ENCODE measurements at places on chromosomes 12 and 14.

- H3K36me3 ChIP-seq = no peaks in the 10 kb centered on the region
- H3K27ac ChIP-seq = no peak overlapping the region
- H3K4me3 ChIP-seq = no peak overlapping the region
- H3K27me3 ChIP-seq = no peaks in the 10 kb centered on the region
- peak; percentile 58 for DNase-seq
- no peaks in the 10 kb centered on the region for H3K4me1 ChIP-seq
Observed at GRCh38 chr12:113142173-113142885, 6.8 kb upstream of the RASAL1 start.

- no peak for DNase-seq
- H3K4me3 ChIP-seq = no peak overlapping the region
- no peaks in the 10 kb centered on the region for H3K4me1 ChIP-seq
- no peaks in the 10 kb centered on the region for H3K27me3 ChIP-seq
- H3K36me3 ChIP-seq = no peaks in the 10 kb centered on the region
- H3K27ac ChIP-seq = no peak overlapping the region
Observed at GRCh38 chr14:87888136-87888999, 104.6 kb downstream of the GALC start.

DNA sequence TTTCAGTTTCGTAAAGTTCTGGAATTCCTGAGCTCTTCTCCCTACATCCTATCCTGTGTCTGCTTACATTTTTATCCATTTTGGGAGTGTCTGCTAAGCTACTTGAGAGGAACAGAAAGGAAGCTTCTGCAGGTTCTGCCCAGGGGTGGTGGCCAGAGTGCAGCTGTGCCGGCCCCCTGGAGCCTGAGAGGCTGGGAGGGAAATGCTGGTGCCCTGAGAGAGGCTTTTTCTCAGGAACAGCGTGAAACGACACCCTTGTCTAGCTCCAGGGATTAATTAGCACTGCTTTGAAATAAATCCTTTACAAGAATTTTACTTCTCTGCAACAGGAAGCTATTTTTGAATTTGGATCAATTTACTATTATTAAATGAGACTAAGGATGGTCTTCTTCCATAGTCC is 165.4 kb downstream of the SLC15A5 start:
- no peaks in the 10 kb centered on the region for H3K4me1 ChIP-seq
- H3K4me3 ChIP-seq = no peak overlapping the region

DNA sequence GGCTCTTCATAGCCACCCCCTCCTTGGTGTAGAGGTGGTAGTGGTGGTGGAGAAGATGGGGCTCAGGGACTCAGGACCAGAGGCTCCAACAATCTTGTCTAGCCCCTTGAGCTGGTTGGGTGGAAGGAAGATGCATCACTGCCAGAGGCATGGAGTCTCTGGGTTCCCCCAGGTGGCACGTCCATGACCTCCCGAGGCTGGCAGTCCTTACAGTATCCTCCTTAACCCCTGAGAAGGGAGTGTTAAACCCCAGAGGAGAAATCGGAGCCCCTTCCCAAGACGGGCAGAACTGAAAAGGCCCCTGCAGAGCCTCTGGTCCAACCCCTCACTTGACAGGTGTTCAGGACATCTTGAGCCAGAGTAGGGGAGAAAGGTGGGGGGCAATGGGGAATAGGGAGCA is 9.1 kb downstream of the KRT83 start:
- peaks cover 8% of the 10 kb centered on the region for H3K4me1 ChIP-seq
- H3K27me3 ChIP-seq = peaks cover 8% of the 10 kb centered on the region
- no peaks in the 10 kb centered on the region for H3K36me3 ChIP-seq
- H3K4me3 ChIP-seq = no peak overlapping the region
- H3K27ac ChIP-seq = no peak overlapping the region
- DNase-seq = no peak

DNA sequence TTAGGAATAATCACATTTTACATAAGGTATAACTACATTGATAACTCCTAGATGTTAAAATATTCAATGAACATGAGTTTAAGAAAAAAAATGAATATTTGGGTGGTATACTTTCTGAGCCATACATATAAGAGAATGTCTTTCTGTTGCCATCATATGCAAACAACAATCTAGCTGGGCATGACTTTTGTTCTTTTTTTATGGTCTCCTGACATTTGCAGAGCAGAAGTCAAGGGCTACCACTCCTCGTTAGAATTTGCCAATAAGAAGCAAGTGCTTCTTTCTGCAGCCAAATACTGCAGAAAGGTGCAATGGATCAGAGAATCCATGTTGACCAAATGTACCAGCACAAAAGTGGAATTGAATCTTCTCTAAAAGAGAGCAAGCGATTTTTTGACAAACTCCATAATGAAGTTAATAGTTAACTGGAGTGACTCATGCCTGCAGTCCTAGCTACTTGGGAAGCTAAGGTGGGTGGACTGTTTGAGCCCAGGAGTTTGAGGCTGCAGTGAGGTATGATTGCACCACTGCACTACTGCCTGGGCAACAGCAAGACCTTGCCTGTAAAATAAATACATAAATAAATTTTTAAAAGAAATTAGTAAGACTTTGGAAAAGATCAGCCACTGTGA is 25.5 kb upstream of the CCDC91 start:
- H3K27me3 ChIP-seq = no peaks in the 10 kb centered on the region
- no peaks in the 10 kb centered on the region for H3K4me1 ChIP-seq
- H3K4me3 ChIP-seq = no peak overlapping the region
- H3K36me3 ChIP-seq = no peaks in the 10 kb centered on the region
- no peak overlapping the region for H3K27ac ChIP-seq

GRCh38 chr14:75833326-75834020 is 148.3 kb downstream of the TGFB3 start:
- H3K4me1 ChIP-seq = peaks cover 31% of the 10 kb centered on the region
- H3K36me3 ChIP-seq = no peaks in the 10 kb centered on the region
- H3K27ac ChIP-seq = peak overlapping the region; percentile 55
- no peak overlapping the region for H3K4me3 ChIP-seq
- no peaks in the 10 kb centered on the region for H3K27me3 ChIP-seq
- no peak for DNase-seq

DNA sequence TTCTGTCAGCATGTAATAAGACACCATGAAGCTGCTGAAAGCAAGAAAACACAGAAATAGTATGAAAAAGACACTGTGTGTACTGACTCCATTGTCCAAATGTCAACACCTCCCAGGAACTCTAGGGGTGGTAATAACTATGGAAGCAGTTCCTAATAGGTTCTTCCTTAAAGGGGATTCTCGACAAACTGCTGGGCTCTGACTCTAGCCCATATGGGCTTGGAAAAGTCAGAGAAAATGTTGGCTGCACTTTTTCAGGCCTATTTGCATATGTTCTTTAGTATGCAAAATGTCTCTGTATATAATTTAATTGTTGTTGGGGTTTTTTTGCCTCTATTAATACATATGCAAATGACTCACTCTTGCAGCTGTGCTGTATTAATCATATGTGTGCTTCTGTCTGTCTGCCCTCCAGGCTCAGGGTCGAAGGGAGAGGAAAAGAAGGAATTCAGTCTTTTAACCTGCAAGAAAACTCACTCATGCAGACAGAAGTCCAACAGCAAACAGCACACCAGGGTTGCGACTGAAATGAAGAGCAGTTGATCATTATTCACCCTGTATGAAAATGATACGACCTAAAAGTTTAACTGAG is 317.6 kb downstream of the SOX5 start:
- DNase-seq = no peak
- H3K27me3 ChIP-seq = no peaks in the 10 kb centered on the region
- no peaks in the 10 kb centered on the region for H3K4me1 ChIP-seq

- no peaks in the 10 kb centered on the region for H3K36me3 ChIP-seq
- DNase-seq = no peak
- H3K27me3 ChIP-seq = peaks cover 71% of the 10 kb centered on the region
- no peak overlapping the region for H3K27ac ChIP-seq
- no peaks in the 10 kb centered on the region for H3K4me1 ChIP-seq
Observed at GRCh38 chr14:51202914-51203665, 37.0 kb upstream of the TMX1 start.

- no peaks in the 10 kb centered on the region for H3K4me1 ChIP-seq
- no peak overlapping the region for H3K27ac ChIP-seq
- peak; percentile 10 for DNase-seq
- no peaks in the 10 kb centered on the region for H3K27me3 ChIP-seq
- H3K36me3 ChIP-seq = no peaks in the 10 kb centered on the region
Observed at GRCh38 chr12:12534166-12534866, 28.3 kb downstream of the DUSP16 start.

DNA sequence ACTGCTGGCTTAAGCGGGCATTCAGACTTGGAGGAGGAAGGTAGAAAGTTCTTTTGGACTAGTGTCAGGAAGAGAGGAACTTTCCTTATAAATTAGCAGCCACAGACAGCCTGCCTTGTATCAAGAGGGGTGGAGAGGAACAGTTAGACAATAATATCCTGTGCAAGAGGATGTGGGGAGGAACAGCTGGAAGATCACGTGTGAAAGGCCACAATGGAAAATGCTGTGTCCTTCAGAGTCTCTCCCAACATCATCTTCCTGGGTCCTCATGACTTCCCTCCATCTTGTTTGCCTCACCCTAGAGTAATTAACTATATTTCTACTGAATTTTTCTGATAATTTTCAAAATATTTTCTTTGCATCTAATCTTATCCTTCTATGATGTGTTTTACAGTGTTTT is 117.4 kb downstream of the MGAT4C start:
- H3K36me3 ChIP-seq = no peaks in the 10 kb centered on the region
- peaks cover 3% of the 10 kb centered on the region for H3K4me1 ChIP-seq
- no peak for DNase-seq
- no peak overlapping the region for H3K4me3 ChIP-seq

GRCh38 chr12:100567945-100568344 is 5.5 kb upstream of the GAS2L3 start:
- H3K4me3 ChIP-seq = no peak overlapping the region
- no peak overlapping the region for H3K27ac ChIP-seq
- DNase-seq = no peak
- peaks cover 8% of the 10 kb centered on the region for H3K4me1 ChIP-seq
- H3K36me3 ChIP-seq = no peaks in the 10 kb centered on the region

DNA sequence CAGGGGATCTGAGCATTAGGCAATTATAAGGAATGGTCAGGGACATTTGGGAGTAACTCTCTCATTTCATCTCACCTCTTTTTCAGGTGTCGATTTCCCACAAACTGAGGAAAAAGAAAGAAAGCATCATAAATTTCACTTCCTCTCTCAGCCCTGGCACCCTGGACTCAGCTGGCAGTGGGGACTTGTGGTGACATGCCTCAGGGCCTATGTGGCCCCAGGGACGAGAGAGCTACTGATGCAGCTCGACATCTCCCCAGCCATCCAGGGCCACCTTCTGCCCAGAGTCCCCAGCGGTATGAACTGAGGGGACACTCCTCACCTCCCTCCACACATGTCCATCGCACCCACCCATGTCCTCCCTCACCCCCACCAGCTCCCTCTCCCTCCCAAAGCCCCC is 11.7 kb downstream of the TNFRSF1A start:
- H3K27me3 ChIP-seq = no peaks in the 10 kb centered on the region
- peak; percentile 36 for DNase-seq
- no peak overlapping the region for H3K4me3 ChIP-seq
- H3K36me3 ChIP-seq = peaks cover 92% of the 10 kb centered on the region

GRCh38 chr14:35114036-35114435 is 7.8 kb downstream of the PPP2R3C start:
- H3K36me3 ChIP-seq = peaks cover 42% of the 10 kb centered on the region
- no peak for DNase-seq
- H3K4me1 ChIP-seq = no peaks in the 10 kb centered on the region
- no peak overlapping the region for H3K4me3 ChIP-seq

DNA sequence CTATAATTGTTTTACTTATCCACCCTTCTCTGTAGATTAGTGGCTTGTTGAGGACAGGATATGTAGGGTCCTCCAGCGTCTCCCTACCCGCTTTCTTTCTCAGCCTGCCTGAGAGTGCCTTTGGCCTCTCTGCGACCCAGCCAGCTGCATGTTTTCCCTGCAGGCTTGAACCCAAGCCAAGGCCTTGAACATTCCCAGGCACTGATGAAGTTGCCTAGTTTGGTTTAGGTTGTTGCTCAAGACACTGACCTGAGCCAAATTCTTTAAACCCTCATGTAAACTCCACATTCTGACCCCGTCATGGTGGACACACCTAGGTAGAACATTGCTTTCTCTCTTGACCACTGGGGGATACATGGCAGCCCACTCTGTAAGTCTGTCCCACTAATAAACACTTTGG is 33.4 kb upstream of the TXNRD1 start:
- peak; percentile 56 for DNase-seq
- H3K27me3 ChIP-seq = no peaks in the 10 kb centered on the region
- H3K4me1 ChIP-seq = peaks cover 44% of the 10 kb centered on the region
- H3K27ac ChIP-seq = peak overlapping the region; percentile 66
- H3K4me3 ChIP-seq = no peak overlapping the region

- DNase-seq = peak; percentile 9
- H3K4me1 ChIP-seq = no peaks in the 10 kb centered on the region
- H3K36me3 ChIP-seq = no peaks in the 10 kb centered on the region
- no peak overlapping the region for H3K4me3 ChIP-seq
- H3K27me3 ChIP-seq = no peaks in the 10 kb centered on the region
Observed at GRCh38 chr12:99619389-99620158, 28.0 kb upstream of the GARIN6 start.

DNA sequence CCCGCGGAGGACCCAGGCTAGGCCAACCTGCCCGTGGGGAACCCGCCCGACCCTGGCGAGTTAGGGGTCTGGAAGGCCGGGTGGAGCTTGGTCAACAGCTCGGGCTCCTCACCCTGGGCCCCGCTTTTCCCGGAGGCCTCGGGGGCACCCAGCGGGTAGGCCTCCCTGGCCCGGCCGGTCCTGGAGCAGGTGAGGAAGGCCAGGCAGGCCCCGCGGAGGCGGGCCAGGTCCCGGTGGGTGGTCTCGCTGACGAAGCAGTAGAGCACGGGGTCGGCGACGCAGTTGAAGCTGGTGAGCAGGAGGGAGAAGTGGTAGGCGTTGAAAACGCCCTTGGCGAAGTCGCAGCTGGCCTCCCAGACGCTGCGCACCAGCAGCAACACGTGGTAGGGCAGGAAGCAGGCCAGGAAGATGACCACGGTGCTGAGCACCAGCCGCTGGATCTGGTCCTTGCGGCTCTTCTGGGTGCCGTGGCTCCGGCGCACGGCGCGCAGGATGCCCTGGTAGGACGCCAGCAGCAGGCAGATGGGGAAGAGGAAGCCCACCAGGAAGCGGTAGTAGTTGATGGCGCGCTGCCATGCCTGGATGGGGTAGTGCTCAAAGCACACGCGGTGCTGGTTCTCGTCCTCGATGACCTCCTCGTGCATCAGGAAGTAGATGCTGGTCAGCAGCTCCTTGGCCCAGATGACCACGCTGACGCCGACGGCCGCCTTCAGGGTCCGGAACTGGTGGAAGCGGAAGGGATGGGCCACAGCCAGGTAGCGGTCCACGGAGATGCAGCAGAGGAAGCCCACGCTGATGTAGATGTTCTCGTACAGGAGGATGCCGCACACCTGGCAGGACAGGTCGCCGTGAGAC is 10.3 kb downstream of the GPR68 start:
- H3K4me1 ChIP-seq = peaks cover 27% of the 10 kb centered on the region
- H3K36me3 ChIP-seq = peaks cover 19% of the 10 kb centered on the region
- no peak overlapping the region for H3K27ac ChIP-seq
- no peak for DNase-seq
- H3K27me3 ChIP-seq = no peaks in the 10 kb centered on the region

DNA sequence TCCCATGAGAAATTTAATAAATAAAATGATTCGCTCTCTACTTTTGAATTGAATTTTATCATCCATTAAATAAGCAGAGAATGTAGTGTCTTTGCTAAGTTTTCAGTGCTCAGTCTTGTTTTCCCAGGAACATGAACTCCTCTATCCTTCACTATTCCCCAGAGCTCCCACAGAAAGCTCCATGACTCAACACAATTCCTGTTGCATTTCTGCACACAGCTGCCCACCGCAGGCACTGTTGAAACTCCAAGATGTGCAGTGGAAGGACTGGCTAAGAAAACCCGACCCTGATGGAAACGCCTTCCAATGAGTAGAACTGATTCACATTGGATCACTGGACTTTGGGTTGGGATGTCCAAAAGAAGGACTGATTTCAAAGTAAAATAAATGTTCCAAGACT is 202.4 kb upstream of the AMIGO2 start:
- no peaks in the 10 kb centered on the region for H3K36me3 ChIP-seq
- peaks cover 40% of the 10 kb centered on the region for H3K4me1 ChIP-seq
- H3K27me3 ChIP-seq = no peaks in the 10 kb centered on the region
- H3K4me3 ChIP-seq = no peak overlapping the region
